ENCODE measurements at places on chromosomes 7 and 10.

DNA sequence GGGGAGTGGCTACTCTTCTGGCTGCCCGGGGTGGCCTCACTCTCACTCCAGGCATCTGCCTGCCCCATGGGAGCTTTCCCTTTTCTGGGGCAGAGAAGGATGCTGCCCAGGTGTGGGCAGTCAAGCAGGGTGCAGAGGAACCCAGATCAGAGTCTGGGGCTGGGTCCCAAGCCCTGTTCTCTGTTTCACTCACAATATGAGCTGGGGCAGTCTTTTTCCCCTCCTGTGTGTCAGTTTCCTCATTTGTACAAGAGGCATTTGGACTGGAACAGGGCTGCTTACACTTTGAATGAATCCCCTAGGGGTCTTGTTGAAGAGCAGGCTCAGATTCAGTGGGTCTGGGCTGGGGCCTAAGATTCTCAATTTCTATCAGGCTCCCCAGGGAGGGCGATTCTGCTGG is 38.4 kb upstream of the AQP1 start:
- no peak for DNase-seq
- no peaks in the 10 kb centered on the region for H3K4me1 ChIP-seq
- no peak overlapping the region for H3K4me3 ChIP-seq
- H3K27ac ChIP-seq = no peak overlapping the region
- no peaks in the 10 kb centered on the region for H3K27me3 ChIP-seq

GRCh38 chr7:132521423-132521822 is 54.8 kb downstream of the PLXNA4 start:
- no peak for DNase-seq
- H3K4me1 ChIP-seq = peaks cover 12% of the 10 kb centered on the region
- no peaks in the 10 kb centered on the region for H3K27me3 ChIP-seq
- H3K4me3 ChIP-seq = no peak overlapping the region
- H3K36me3 ChIP-seq = no peaks in the 10 kb centered on the region

DNA sequence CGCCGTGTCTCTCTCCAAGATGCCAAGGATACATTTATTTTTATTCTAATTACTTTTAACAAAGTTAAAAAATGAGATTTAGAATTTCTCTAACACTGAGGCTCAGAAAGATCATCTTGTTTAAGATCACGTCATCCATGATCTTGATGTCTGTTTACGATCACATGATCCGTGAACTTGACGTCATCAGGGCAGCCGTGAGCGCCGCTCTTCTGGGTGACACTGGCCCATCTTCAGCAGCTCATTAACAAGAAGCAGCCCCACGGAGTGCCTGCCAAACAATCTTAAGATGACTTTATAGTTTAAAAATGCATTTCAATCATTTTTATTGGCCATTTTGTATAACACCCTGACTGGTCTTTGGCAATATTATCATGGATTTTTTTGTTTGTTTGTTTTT is 291.1 kb upstream of the PRKCQ start:
- H3K27ac ChIP-seq = no peak overlapping the region
- no peak for DNase-seq
- no peaks in the 10 kb centered on the region for H3K36me3 ChIP-seq
- H3K27me3 ChIP-seq = peaks cover 2% of the 10 kb centered on the region
- peaks cover 5% of the 10 kb centered on the region for H3K4me1 ChIP-seq

- peak; percentile 22 for DNase-seq
- H3K27me3 ChIP-seq = peaks cover 10% of the 10 kb centered on the region
- H3K4me3 ChIP-seq = no peak overlapping the region
- no peak overlapping the region for H3K27ac ChIP-seq
- H3K4me1 ChIP-seq = no peaks in the 10 kb centered on the region
Measured at GRCh38 chr10:131833013-131833412, 67.8 kb upstream of the PPP2R2D start.

- H3K36me3 ChIP-seq = no peaks in the 10 kb centered on the region
- no peak overlapping the region for H3K4me3 ChIP-seq
- peaks cover 43% of the 10 kb centered on the region for H3K4me1 ChIP-seq
- DNase-seq = no peak
- peaks cover 2% of the 10 kb centered on the region for H3K27me3 ChIP-seq
Measured at GRCh38 chr7:30908681-30909080, 3.0 kb upstream of the AQP1 start.

DNA sequence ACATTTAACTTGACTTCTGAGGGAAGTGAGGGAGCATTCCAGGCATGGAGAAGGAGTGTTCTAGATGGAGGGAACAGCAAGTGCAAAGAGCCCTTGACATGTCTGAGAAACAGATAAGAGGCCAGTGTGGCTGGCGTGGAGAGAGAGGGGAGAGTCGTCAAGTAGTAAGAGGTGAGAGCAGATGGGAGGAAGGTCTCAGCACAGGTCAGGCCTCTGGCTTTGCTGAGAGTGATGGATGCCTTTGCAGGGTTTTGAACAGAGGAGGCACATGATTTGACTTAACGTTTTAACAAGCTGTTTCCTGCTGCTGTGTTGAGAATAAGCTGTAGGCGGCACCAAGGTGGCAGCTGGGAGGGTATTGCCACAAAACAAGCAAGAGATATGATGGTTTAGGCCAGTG is 97.2 kb downstream of the KAT6B start:
- peaks cover 2% of the 10 kb centered on the region for H3K36me3 ChIP-seq
- H3K4me1 ChIP-seq = peaks cover 50% of the 10 kb centered on the region
- no peak for DNase-seq
- peak overlapping the region; percentile 45 for H3K27ac ChIP-seq
- H3K27me3 ChIP-seq = no peaks in the 10 kb centered on the region
- H3K4me3 ChIP-seq = no peak overlapping the region

- H3K36me3 ChIP-seq = no peaks in the 10 kb centered on the region
- peak overlapping the region; percentile 20 for H3K4me3 ChIP-seq
- H3K27me3 ChIP-seq = no peaks in the 10 kb centered on the region
- peaks cover 49% of the 10 kb centered on the region for H3K4me1 ChIP-seq
- peak overlapping the region; percentile 92 for H3K27ac ChIP-seq
Measured at GRCh38 chr10:58023341-58024073, 244.2 kb downstream of the IPMK start.

GRCh38 chr7:29587195-29587808 is 23.7 kb downstream of the PRR15 start:
- no peak overlapping the region for H3K4me3 ChIP-seq
- DNase-seq = no peak
- H3K36me3 ChIP-seq = no peaks in the 10 kb centered on the region
- H3K27ac ChIP-seq = peak overlapping the region; percentile 32
- H3K4me1 ChIP-seq = no peaks in the 10 kb centered on the region

DNA sequence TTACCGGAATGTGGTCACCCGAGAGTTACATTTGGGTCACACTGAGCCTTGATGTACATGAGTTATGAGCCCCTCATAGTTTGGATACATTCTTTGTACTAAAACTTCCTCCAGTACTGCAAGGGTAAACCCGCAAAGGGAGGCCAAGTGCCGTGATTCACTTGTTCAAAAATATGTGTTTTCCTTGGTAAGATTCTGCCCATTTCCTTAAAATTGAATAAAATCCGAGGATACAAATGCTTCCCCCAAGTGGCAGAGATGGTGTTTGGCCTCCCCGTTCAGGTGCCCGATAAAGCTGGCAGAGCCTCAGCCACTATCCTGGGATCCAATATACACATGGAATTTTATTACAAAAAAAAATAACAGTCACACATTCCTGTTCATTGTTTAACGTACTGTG is 268.3 kb downstream of the DIP2C start:
- peak overlapping the region; percentile 9 for H3K4me3 ChIP-seq
- no peaks in the 10 kb centered on the region for H3K27me3 ChIP-seq
- peaks cover 8% of the 10 kb centered on the region for H3K36me3 ChIP-seq
- DNase-seq = no peak
- H3K27ac ChIP-seq = peak overlapping the region; percentile 62

- H3K27me3 ChIP-seq = peaks cover 7% of the 10 kb centered on the region
- DNase-seq = no peak
- peaks cover 7% of the 10 kb centered on the region for H3K36me3 ChIP-seq
- no peak overlapping the region for H3K4me3 ChIP-seq
- H3K4me1 ChIP-seq = no peaks in the 10 kb centered on the region
Measured at GRCh38 chr7:28666154-28666553, 253.8 kb downstream of the CREB5 start.

GRCh38 chr10:30493609-30494530 is 59.9 kb downstream of the MAP3K8 start:
- no peak for DNase-seq
- H3K4me3 ChIP-seq = no peak overlapping the region
- no peak overlapping the region for H3K27ac ChIP-seq
- no peaks in the 10 kb centered on the region for H3K36me3 ChIP-seq
- peaks cover 14% of the 10 kb centered on the region for H3K27me3 ChIP-seq

DNA sequence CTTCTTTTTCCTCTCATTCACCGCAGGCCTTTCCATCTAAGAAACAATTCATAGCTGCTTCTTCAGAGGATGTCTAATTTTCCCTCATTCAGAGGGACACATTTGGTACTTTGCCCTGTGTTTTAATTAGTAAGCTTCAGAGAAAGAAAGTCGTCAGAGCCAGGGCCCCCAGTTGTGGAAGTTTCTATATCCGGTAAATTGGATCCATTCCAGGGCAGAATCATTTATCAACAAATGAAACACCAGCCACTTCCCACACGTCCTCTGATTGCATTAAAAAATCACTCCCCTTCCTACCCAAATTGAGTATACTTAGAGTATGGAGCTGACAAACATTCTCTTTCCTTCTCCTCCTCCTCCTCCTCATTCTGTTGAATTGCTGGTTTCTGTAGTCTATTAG is 205.8 kb upstream of the HDAC9 start:
- H3K4me3 ChIP-seq = no peak overlapping the region
- H3K27ac ChIP-seq = no peak overlapping the region
- H3K27me3 ChIP-seq = peaks cover 3% of the 10 kb centered on the region
- H3K36me3 ChIP-seq = no peaks in the 10 kb centered on the region
- no peak for DNase-seq

DNA sequence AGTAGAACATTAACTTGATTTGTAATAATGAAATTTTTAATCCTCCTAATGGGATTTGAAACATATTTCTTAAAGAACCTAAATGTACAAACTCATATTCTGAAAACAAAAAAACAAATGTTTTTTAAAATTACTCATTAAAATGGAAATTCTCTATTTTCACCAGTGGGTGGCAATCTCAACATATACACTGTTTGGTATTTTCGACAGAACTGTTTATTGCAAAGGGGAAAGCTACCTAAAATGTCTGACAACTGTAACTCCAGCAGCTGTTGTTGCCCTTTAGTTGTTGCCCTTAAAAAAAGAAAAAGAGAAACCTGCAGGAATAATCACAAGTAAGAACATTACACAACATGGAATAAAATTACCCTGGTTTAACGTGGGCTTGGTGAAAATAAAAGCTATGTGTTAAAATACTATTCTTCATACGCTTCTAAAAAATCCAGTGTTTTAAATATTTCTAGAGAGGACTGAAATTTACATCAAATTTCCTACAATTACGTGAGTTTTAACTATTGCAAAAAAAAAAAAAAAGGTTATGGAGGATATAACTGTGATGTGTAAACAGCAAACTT is 54.5 kb downstream of the COL1A2 start:
- H3K4me1 ChIP-seq = peaks cover 3% of the 10 kb centered on the region
- H3K27me3 ChIP-seq = no peaks in the 10 kb centered on the region
- no peak overlapping the region for H3K4me3 ChIP-seq
- no peaks in the 10 kb centered on the region for H3K36me3 ChIP-seq

DNA sequence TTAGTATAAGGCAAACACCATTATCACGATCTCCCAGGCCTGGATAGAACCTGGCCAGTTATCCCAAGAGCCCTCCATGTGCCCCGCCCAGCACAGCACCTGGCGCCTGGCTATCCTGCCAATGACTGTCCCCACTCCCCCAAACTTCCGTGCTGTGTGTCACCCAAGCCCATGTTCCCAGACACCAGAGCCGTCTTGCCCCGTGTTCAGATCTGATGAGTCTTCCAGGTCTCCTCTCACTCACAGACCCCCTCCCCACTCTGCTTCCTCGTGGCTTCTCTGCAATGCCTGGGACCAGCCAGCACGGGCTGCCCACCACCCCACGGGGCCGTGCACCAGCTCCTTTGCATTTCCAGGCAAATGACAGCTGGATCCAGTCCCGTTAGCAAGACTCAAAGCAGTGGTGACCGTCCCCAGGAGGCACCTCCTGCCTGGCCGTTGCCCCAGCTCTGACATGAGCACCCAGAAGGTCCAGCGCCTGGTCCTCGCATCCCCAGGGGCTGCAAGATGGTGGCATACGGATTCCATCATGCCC is 43.8 kb upstream of the INPP5A start:
- DNase-seq = peak; percentile 81
- no peak overlapping the region for H3K4me3 ChIP-seq
- H3K36me3 ChIP-seq = no peaks in the 10 kb centered on the region
- H3K27me3 ChIP-seq = peaks cover 6% of the 10 kb centered on the region
- peaks cover 26% of the 10 kb centered on the region for H3K4me1 ChIP-seq

GRCh38 chr10:91493313-91493712 is 83.2 kb downstream of the HECTD2 start:
- peaks cover 20% of the 10 kb centered on the region for H3K4me1 ChIP-seq
- H3K4me3 ChIP-seq = no peak overlapping the region
- H3K27ac ChIP-seq = no peak overlapping the region
- no peak for DNase-seq
- peaks cover 7% of the 10 kb centered on the region for H3K36me3 ChIP-seq
- H3K27me3 ChIP-seq = no peaks in the 10 kb centered on the region

GRCh38 chr10:35504132-35504531 is 101.0 kb upstream of the GJD4 start:
- H3K27me3 ChIP-seq = no peaks in the 10 kb centered on the region
- peaks cover 5% of the 10 kb centered on the region for H3K4me1 ChIP-seq
- DNase-seq = no peak
- H3K36me3 ChIP-seq = no peaks in the 10 kb centered on the region

- H3K27me3 ChIP-seq = no peaks in the 10 kb centered on the region
- no peak overlapping the region for H3K4me3 ChIP-seq
- peaks cover 13% of the 10 kb centered on the region for H3K4me1 ChIP-seq
- DNase-seq = no peak
- H3K36me3 ChIP-seq = no peaks in the 10 kb centered on the region
- H3K27ac ChIP-seq = no peak overlapping the region
Measured at GRCh38 chr10:7301006-7301778, 109.6 kb downstream of the SFMBT2 start.

GRCh38 chr7:121015560-121015959 is 27.0 kb downstream of the CPED1 start:
- peaks cover 38% of the 10 kb centered on the region for H3K4me1 ChIP-seq
- no peaks in the 10 kb centered on the region for H3K27me3 ChIP-seq
- DNase-seq = no peak

DNA sequence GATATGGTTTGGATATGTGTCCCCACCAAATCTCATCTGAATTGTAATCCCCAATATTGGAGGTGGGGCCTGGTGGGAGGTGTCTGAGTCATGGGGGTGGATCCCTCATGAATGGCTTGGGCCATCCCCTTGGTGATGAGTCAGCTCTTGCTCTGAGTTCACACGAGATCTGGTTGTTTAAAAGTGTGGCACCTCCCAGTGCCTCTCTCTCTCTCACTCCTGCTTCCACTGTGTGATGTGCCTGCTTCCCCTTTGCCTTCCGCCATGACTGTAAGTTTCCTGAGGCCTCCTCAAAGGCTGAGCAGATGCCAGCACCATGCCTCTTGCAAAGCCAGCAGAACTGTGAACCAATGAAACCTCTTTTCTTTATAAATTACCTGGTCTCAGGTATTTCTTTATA is 4.8 kb upstream of the GCK start:
- H3K4me1 ChIP-seq = peaks cover 5% of the 10 kb centered on the region
- H3K36me3 ChIP-seq = no peaks in the 10 kb centered on the region
- H3K27ac ChIP-seq = no peak overlapping the region
- peaks cover 8% of the 10 kb centered on the region for H3K27me3 ChIP-seq
- no peak for DNase-seq

- no peak for DNase-seq
- no peaks in the 10 kb centered on the region for H3K27me3 ChIP-seq
- H3K27ac ChIP-seq = no peak overlapping the region
- H3K4me3 ChIP-seq = no peak overlapping the region
- peaks cover 1% of the 10 kb centered on the region for H3K36me3 ChIP-seq
- peaks cover 16% of the 10 kb centered on the region for H3K4me1 ChIP-seq
Measured at GRCh38 chr7:93914581-93915066, 6.9 kb upstream of the GNG11 start.

GRCh38 chr7:117818232-117818631 is 55.0 kb downstream of the CTTNBP2 start:
- no peaks in the 10 kb centered on the region for H3K36me3 ChIP-seq
- H3K27me3 ChIP-seq = no peaks in the 10 kb centered on the region
- H3K4me1 ChIP-seq = peaks cover 25% of the 10 kb centered on the region
- H3K27ac ChIP-seq = peak overlapping the region; percentile 65
- no peak overlapping the region for H3K4me3 ChIP-seq
- no peak for DNase-seq

Measured in chondrocyte (in vitro differentiated cells).